Umbilical cord (tissue), 2 donors: ENCODE measurements at places on chromosomes 11 and 22. TPM values are rescaled to one million over a fixed set of nuclear protein-coding genes. Genes with fewer than 3 reads are reported as not detected.

ACRV1 gene
- total RNA-seq, result 2.2 TPM

DNA sequence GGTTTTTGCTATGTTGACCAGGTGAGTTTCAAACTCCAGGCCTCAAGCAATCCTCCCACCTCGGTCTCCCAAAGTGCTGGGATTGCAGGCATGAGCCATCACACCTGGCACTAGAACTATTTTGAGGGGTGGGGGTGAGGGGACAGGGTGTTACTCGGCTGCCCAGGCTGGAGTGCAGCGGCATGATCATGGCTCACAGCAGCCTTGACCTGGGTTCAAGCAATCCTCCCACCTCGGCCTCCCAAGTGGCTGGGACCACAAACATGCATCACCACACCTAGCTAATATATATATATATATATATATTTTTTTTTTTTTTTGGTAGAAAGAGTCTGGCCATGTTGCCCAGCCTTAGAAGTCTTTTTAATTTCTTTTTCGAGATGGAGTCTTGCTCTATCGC, 17.1 kb upstream of the IFITM3 start:
- DNase-seq, result no peak

DNA sequence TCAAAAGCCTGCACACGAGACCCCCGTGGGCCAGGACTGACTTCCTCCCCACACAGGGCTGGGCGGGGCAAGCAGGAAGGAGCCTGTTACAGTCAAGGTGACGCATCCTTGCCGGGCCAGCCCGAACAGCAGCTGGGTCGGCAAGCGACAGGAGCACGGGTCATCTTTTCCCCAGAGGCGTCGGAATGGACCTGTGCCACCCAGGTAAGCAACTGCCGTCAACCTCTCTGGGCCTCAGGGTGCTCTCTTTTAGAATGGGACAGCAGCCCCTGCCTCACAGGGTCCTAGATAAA, at the start of gene CYTH4:
Gene CYTH4, plus strand, starts transcription at position 124 of the 293 bp plus-strand sequence. Its CDS starts 62 bp downstream, at position 186.
- DNase-seq, result peak; percentile 27

GRCh38 chr11:130474637-130475400, 26.4 kb downstream of the ADAMTS15 start:
- no peak for DNase-seq

- no peak for DNase-seq
Measured at GRCh38 chr22:20948450-20948849, 18.6 kb upstream of the AIFM3 start.
